ENCODE measurements at places on chromosomes 7 and 10.

DNA sequence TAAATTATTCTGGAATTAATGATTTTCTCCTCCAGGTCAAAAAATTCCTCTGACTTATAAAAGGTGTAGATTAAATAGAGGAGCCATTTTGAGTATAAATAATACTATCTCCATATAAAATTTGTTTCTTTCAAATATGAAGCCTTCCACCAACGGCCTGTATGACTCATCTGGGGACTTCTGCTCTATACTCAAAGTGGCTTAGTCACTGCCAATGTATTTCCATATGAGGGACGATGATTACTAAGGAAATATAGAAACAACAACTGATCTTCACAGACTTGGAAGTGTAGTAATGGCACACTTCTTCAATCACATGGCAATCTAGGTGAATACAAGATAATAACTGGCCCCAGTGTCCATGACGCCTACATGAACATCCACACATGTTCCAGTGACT, 335.6 kb upstream of the HGF start:
- DNase-seq = no peak

DNA sequence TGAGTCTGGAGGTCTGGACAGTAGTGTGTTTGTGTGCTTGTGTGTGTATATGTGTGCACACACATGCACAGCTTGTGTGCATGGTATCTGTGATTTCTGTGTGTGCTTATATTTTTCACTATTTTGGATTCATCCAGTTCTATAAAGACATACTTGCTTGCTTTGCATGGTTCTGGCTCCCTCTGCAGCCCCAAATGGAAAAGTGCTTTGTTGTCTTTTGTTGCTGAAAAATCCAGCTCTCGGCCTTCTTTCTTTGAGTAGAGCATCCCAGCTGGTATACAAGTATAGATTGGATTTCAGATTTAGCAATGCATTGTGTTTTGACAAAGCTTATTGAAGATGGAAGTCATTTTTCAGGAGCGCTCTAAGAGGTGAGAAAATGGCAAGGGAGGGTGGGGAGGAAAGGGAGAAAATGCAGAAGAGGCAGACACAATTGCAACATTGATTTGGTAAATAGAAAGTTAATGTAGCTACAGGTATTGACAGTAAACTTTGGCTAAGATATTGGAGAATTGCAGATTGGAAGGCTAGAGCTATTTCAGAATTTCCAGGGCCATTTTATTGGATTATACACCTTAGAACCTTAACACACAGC, 333.9 kb downstream of the AUTS2 start:
- DNase-seq = no peak

- no peak for DNase-seq
Observed at GRCh38 chr10:119550827-119551226, 8.3 kb upstream of the RGS10 start.

DNA sequence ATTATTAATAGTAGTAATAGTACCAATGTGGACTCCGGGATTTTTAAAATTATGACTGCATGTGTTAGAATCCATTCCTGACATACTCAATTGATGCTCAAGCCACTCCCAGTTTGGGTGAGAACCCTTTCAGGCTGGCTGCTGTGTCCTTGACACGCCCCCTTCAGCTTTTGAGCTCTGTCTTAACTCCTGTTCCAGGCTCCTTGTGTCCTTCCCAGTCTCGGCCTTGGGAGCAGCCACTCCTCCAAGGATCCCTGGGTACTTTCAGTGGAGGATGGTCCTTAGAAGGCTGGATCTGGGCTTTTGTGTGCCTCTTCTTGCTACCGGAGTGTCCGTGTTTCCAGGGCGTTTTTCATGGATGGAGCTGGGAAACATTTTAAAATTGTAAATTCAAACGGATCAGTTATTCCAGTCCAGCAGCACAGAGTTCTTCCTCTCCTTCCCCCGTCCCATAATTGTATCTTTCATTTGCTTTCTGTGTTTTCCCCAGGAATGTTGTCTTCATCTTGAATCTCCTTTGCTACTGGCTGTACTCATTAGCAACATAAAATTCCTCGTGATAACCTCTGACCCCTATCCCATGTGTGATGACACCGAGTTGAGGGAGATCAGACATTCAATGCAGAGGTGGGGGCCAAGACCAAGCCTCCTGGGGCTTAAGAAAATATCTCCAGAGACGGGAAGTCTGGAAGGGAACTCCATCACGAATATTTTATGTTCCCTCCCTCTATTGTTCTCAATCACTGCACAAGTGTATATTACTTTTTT, 40.0 kb upstream of the PFKFB3 start:
- DNase-seq = no peak

- DNase-seq = peak; percentile 64
Observed at GRCh38 chr10:3668276-3668965, 116.6 kb downstream of the KLF6 start.

- no peak for DNase-seq
Observed at GRCh38 chr10:128009372-128010126, 102.6 kb downstream of the PTPRE start.

- no peak for DNase-seq
Observed at GRCh38 chr7:92131764-92132330, 2.4 kb downstream of the CYP51A1 start.

DNA sequence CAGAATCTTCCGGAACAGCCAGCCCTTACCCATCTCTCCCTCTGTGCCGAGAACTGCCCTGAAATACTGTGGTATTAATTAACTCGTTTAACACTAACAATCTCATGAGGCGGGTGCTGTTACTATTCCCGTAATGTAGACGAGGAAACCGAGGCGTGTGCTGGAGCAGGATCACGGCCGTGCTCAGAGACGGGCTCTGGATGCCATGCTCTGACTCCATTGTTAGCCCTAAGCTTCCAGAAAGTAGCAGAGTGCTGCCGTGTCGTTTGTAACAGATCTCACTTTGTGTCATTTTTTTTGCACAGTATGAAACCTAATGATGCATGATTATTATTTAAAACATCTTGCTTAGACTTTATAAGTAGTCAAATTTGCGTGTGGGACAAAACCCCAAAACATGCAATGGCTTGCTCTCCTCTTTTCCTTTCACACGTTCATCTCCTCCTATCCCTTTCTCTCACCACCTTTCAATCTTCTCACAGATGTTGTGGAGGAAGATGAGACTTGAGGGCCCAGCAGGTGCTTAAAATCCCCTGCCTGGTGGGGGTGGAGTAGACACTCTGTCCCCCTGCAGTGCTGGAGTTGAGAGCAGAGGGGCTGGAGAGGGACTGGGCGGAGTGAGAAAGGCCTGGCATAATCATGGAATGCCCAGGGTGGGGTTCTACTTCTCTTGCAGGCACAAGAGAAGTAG, 482 bp upstream of the ACTR3C start:
- DNase-seq = no peak

DNA sequence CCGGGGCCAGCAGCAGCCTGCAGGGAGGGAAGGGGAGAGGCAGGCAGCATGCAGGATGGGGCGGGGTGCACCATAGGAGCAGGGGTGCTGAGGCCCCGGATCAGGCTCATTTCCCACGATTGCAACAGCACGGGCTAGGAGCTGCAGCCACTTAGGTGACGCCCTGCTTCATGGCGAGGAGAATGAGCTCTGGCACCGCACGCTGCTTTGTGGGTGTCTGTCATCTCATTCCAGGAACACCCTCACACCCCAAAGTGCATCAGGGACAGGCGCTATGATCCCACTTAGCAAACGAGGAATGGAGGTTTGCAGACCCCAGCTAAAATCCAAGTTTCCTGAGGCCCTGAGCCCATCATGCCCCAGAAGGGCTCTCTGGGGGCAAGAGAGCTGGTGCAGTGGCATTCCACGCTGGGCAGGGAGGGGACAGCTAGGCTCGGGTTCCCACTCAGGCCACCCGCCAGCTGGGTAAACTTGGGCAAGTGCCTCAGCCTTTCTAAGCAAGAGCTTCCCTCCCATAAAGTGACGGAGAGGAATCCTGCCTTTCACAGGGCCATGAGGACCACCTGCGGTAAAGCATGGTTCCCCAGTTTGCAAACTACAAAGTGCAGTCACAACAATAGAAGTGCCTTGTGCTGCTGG, 9.3 kb downstream of the KCNH2 start:
- no peak for DNase-seq

GRCh38 chr7:81687062-81687461, 82.8 kb downstream of the HGF start:
- DNase-seq = no peak

- peak; percentile 29 for DNase-seq
Observed at GRCh38 chr7:12674861-12675260, 12.6 kb upstream of the ARL4A start.

DNA sequence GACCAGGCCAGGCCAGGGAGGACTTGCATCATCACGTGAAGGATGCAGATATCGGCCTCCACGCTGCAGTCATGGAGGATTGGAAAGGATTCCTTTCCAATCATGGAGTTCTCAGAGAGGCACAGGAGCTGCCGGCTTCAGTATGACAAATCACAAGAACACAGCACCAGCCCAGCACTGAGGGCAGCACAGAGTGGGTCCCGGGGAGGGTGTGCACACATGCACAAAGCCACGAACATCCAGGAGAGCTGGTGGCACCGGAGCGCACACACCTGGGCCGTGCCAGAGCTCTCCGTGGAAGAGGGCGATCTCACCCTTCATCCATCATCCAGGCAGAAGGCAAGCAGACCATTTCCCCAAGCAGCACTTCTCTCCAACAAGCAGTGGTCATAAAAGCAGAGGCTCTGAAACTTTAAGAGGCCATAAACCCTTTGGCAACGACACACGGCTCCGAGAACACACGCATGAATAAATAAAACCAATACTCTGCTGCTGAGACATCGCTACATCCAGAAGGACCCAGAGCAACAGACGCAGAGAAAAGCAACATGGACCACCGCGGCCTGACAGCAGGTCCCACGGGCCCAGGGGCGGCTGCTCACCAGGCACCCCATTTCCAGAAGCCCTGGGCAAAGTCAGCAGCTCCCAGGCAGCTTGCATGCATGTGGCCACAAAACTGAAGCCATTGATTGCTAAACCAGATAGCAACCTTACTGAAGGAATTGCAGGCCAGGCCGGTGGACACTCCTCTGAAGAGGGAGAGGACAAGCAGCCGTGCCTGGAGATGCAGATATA, 180.8 kb downstream of the USP6NL start:
- DNase-seq = no peak

- DNase-seq = no peak
Observed at GRCh38 chr10:103441206-103441605, 11.0 kb downstream of the CALHM2 start.

GRCh38 chr10:68082872-68083271, 7.8 kb upstream of the HERC4 start:
- no peak for DNase-seq

All from activated CD4-positive, alpha-beta T cell treated with anti-CD3 and anti-CD28 coated beads, Interleukin-2, amount 50 U/mL, for 4 hours (primary cell).